SJSA1 (cell line): ENCODE measurements at places on chromosomes 3 and 15.

DNA sequence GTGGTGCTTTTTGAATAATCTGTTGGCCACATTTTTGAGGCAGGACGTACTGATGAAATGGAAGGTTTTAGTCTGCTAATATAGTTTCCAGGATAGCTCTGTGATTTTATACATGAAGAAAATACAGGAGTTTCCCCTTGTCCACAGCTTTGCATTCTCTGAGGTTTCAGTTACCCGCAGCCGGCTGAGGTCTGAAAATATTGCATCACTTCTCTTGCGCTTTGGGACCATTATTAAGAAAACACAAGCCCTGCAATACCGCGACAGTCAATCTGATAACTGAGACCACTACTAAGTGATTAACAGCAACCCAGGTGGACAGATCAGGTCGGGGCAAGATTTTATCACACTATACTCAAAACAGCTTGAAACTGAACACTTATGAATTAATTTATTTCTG, 33.0 kb downstream of the BLM start:
- no peaks in the 10 kb centered on the region for H3K27me3 ChIP-seq
- H3K4me1 ChIP-seq, result no peaks in the 10 kb centered on the region
- no peak for DNase-seq
- H3K36me3 ChIP-seq, result peaks cover 22% of the 10 kb centered on the region
- H3K4me3 ChIP-seq, result no peak overlapping the region

DNA sequence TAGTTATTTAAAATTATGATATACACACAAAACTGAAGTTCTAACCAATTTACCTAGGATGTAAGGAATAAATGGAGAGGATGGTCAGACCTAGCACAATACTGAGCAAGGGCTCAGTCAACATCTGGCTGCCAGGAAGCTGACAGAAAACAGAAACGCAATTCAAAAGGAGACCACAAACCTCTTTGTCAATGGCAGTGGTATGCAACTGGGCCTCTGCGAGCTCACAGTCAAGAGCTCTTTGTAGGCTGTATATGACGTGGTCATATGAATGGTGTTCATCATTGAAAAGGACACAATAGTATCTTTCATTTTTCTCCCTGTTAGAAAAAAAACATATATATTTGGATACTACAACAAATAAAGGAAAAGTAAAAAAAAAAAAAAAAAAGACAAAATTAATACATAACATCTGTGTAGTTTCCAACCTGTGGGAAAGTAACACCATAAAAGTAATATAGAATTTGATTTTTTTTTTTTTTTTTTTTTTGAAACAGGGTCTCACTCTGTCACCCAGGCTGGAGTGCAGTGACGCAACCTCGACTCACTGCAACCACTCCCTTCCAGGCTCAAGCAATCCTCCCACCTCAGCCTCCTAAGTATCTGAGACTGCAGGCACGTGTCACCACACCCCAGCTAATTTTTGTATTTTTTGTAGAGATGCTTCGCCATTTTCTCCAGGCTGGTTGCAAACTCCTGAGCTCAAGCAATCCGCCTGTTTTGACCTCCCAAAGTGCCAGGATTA, 37.9 kb downstream of the UBR1 start:
- H3K36me3 ChIP-seq, result peaks cover 72% of the 10 kb centered on the region
- H3K4me3 ChIP-seq, result no peak overlapping the region
- no peaks in the 10 kb centered on the region for H3K4me1 ChIP-seq
- H3K27ac ChIP-seq, result no peak overlapping the region
- peak; percentile 31 for DNase-seq

- H3K27me3 ChIP-seq, result no peaks in the 10 kb centered on the region
- no peak overlapping the region for H3K4me3 ChIP-seq
- DNase-seq, result no peak
- peaks cover 10% of the 10 kb centered on the region; the same call in 1 of the 2 replicates for H3K4me1 ChIP-seq
Measured at GRCh38 chr15:31465083-31465955, 138.7 kb downstream of the KLF13 start.

GRCh38 chr15:49624056-49624455, 3.2 kb downstream of the DTWD1 start:
- no peaks in the 10 kb centered on the region for H3K27me3 ChIP-seq
- no peak overlapping the region for H3K4me3 ChIP-seq
- peaks cover 39% of the 10 kb centered on the region for H3K4me1 ChIP-seq
- DNase-seq, result no peak
- peak overlapping the region; percentile 46 for H3K27ac ChIP-seq
- H3K36me3 ChIP-seq, result peaks cover 29% of the 10 kb centered on the region

DNA sequence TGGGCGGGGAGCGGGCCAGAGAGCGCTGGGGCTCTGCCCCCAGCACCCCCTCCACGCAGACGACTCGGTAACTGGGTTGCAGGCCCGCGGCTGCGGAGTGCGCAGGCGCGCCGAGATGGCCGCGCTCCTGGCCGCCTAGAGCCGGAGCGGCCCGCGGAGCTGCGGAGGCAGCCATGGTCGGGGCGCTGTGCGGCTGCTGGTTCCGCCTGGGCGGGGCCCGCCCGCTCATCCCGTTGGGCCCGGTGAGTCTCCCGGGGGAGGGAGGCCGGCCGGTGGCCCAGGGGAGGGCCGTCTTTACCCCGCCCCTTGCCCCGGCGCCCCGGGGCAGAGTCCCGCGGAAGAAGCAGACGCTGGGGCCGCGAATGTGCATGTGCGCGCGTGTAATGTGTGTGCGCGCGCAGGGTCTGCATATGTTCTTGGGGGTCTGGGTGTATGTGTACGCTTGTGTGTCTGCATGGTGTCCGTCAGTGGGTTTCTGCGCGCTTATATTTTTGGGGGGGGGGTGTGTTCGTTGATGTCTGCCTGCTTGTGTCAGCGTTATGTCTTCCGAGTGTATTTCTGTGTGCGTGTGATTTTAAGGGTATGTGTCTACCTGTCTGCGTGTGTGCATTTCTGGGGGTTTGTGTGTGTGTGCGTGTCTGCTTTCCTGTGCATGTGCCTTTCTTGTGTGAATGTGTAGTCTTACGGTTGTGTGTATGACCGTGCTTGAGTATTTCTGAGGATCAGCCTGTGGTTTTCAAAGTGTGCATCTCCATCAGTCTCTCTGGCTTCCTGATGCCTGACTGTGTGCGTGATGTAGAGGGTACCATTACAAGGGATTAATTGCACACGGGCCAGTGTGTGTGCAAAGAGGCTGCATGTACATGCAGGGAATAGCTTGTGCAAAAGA, at the start of gene ABHD14A:
Gene ABHD14A (plus strand): TSS at position 102 of the 889 bp plus-strand sequence. CDS start 72 bp downstream, at position 174.
- no peaks in the 10 kb centered on the region for H3K36me3 ChIP-seq
- DNase-seq, result peak; percentile 58
- H3K4me1 ChIP-seq, result peaks cover 25% of the 10 kb centered on the region
- H3K4me3 ChIP-seq, result peak within 1 kb of the TSS; percentile 58
- H3K27ac ChIP-seq, result no peak within 1 kb of the TSS
- no peaks in the 10 kb centered on the region for H3K27me3 ChIP-seq

DNA sequence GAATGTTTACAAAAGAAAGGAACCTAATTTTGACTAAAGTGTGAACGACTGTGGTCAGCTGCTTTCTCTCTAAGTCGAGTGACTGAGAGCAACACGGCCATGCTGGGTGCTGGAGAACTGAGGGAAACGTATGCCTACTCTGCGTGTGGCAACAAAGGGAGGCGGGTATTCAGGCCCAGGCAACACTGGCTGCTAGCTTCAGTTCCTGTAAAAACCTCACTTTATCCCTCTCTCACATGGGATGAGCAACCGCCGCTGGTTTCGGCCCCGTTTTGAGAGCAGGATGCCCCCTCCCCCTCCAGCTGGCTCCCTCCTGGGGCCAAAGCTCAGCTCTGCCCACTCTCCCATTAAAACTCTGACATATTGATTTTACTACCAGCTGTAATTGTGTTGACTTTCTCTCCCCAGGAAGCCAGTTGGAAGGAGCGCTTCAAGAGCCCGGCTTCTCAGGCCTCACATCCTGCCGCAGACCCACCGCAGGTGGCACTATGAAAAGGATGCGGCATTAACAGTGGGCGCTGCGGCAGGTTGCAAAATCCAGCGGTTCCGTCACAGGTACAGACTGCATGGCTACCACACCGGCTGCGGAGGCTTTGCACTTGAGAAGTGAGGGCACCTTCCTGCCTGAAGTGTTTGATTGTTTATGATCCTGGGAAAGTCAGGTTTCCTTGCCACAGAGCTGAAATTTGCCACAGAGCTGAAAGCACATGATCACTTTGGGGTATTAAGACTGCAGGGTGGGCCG, 12.7 kb downstream of the PLXND1 start:
- H3K36me3 ChIP-seq, result peaks cover 28% of the 10 kb centered on the region
- no peak overlapping the region for H3K4me3 ChIP-seq
- DNase-seq, result no peak

DNA sequence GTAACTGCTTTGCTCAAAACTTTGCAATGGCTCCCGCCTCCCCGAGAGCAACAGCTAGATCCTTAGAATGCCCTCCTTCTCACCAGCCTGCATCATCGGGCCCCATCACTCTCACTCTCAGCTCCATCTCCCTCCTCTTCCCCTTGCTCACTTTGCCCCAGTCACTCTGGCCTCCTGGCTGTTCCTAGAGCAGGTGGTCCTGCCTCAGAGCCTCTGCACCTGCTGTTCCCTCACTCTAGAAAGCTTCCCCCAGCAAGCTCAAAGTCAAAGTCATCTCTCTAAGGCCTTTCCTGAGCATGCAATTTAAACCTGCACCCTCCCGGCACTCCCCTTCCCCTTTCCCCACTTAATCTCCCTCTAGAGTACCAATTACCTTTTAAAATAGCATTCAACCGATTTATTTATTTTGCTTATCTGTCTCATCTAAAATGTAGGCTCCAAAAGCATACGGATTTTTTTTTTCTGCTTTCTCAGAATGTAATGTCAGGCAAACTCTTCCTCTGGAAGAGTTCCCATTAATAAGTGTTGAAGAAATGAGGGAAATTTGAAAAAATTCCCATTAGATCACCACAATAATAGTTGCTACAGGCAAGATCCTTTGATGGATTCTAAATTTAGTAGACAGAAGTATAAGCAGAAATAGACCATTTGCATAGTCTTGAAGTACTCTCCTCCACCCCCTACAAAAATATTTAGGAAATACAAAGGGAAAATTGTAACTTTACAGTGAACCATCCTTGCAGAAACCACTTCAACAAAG, 15.9 kb upstream of the HES1 start:
- no peaks in the 10 kb centered on the region for H3K36me3 ChIP-seq
- no peak for DNase-seq
- H3K4me1 ChIP-seq, result peaks cover 14% of the 10 kb centered on the region

DNA sequence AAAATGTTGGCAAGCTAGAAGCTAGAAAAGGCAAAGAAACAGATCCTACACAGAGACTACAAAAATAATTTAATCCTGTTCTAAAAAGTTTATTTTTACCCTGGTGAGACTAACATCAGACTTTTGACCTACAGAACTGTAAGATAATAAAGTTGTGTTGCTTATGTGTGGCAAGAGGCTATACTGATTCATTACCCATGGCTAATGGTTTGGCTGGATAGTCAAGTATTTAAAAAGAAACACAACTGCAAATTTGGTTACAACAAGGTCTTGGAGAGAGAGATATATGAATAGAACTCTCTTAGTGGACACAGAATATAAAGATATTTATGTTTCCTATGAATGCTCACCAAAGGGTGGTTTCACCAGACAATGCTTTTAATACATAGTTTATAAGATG, 364.2 kb upstream of the PLSCR5 start:
- DNase-seq, result no peak
- H3K27ac ChIP-seq, result peak overlapping the region; percentile 97
- H3K4me3 ChIP-seq, result no peak overlapping the region
- peaks cover 64% of the 10 kb centered on the region for H3K4me1 ChIP-seq

DNA sequence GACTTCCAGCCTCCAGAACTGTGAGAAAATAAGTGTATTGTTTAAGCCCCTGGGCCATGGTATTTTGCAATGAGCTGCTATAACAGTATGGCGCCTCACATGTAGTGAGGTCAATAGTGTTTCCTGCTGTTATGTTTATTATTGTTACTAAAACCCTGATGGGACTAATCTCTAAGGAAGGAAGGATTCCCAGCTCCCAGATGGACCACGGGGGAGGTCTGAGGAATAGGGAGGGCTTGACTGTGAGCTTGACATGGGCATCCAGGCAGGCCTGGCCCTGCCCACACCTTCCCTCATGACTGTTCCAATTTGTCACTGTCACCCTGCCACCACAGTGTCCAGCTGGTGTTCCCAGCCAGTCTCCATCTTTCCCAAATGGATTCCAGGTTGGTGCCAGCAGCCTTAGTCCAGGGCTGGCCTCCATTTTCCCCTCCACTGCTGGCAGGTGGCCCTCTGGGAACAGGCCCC, 14.5 kb upstream of the SLC41A3 start:
- H3K27me3 ChIP-seq, result no peaks in the 10 kb centered on the region
- no peak overlapping the region for H3K27ac ChIP-seq
- peaks cover 17% of the 10 kb centered on the region for H3K4me1 ChIP-seq
- no peaks in the 10 kb centered on the region for H3K36me3 ChIP-seq
- peak; percentile 18 for DNase-seq

DNA sequence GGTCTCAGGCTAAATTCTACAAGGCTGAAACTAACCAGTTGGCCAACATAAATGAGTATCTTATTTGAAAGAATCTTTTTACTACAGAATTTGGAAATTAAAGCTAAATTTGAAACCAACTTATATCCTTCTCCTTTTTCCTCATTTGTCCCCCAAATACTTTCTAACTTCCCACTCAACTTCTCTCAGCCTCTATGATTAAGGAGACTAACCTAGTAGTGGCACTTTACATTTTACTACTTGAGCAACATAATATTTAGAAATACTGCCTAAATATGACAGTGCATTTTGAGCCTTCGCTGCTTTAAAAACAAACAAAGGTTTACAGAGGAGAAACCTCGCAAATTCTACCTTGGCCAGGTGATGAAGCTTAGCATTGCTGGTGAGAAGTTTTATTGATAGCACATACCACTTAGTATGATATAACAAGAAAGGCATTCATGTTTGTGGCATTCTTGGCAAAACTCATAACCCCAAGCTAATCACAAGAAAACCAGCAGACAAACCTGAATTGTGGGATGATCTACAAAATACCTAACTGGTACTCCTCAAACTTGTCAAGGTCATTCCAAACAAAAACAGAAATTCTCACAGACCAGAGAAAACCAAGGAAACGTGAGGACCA, 432.1 kb upstream of the CFAP20DC start:
- no peaks in the 10 kb centered on the region for H3K27me3 ChIP-seq
- H3K4me1 ChIP-seq, result peaks cover 23% of the 10 kb centered on the region
- no peak overlapping the region for H3K27ac ChIP-seq
- no peak overlapping the region for H3K4me3 ChIP-seq
- H3K36me3 ChIP-seq, result no peaks in the 10 kb centered on the region
- no peak for DNase-seq

DNA sequence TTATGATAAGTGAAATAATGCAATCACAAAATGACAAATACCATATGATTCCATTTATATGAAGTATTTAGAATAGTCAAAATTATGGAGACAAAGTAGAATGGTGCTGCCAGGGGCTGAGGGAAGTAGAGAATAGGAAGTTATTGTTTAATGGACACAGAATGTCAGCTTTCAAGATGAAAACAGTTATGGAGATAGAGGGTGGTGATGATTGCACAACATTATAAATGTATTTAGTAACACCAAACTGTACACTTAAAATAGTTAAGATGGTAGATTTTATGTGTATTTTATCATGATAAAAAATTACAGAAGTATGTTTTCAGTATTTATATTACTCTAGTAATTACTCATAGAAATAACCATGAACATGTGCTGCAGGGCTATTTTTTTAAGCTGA, 100.8 kb upstream of the AZI2 start:
- no peaks in the 10 kb centered on the region for H3K27me3 ChIP-seq
- no peaks in the 10 kb centered on the region for H3K36me3 ChIP-seq
- no peaks in the 10 kb centered on the region for H3K4me1 ChIP-seq
- no peak overlapping the region for H3K27ac ChIP-seq
- no peak overlapping the region for H3K4me3 ChIP-seq
